ENCODE measurements at places on chromosomes 11 and 22. TPM values are rescaled to one million over a fixed set of nuclear protein-coding genes. Genes with fewer than 3 reads are reported as not detected.

C11orf86 gene
- not detected for total RNA-seq

CHEK2 gene
- total RNA-seq: 2.1 TPM

- no peaks in the 10 kb centered on the region for H3K4me1 ChIP-seq
- no peak overlapping the region for H3K4me3 ChIP-seq
- no peak overlapping the region for H3K27ac ChIP-seq
Observed at GRCh38 chr11:2590965-2591754, 108.6 kb downstream of the KCNQ1OT1 start.

- H3K27ac ChIP-seq: no peak overlapping the region
- peaks cover 9% of the 10 kb centered on the region for H3K4me1 ChIP-seq
- DNase-seq: no peak
Observed at GRCh38 chr11:66559866-66560676, 8.3 kb downstream of the CTSF start.

P2RX3 gene
- not detected for total RNA-seq

DNA sequence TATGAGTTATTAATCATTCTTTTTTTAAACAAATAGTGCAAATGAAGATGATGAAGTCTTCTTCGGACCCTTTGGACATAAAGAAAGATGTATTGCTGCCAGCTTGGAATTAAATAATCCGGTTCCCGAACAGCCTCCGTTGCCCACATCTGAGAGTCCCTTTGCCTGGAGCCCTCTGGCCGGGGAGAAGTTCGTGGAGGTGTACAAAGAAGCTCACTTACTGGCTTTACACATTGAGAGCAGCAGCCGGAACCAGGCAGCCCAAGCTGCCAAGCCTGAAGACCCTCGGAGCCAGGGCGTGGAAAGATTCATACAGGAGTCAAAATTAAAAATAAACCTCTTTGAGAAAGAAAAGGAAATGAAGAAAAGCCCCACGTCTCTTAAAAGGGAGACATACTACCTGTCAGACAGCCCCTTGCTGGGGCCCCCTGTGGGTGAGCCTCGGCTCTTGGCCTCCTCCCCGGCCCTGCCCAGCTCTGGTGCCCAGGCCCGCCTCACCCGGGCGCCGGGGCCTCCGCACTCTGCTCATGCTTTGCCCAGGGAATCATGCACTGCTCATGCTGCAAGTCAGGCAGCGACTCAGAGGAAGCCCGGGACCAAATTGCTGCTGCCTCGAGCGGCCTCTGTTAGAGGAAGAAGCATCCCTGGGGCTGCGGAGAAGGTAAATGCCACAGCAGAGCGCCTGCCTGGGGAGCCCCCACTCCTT, 11.8 kb downstream of the GTSE1 start:
- H3K27ac ChIP-seq: no peak overlapping the region
- no peaks in the 10 kb centered on the region for H3K36me3 ChIP-seq
- no peaks in the 10 kb centered on the region for H3K27me3 ChIP-seq
- no peaks in the 10 kb centered on the region for H3K4me1 ChIP-seq

- H3K4me1 ChIP-seq: no peaks in the 10 kb centered on the region
- no peak overlapping the region for H3K27ac ChIP-seq
- no peak for DNase-seq
- no peak overlapping the region for H3K4me3 ChIP-seq
- no peaks in the 10 kb centered on the region for H3K27me3 ChIP-seq
- no peaks in the 10 kb centered on the region for H3K36me3 ChIP-seq
Observed at GRCh38 chr22:32854351-32854804, 52.9 kb downstream of the TIMP3 start.

DNA sequence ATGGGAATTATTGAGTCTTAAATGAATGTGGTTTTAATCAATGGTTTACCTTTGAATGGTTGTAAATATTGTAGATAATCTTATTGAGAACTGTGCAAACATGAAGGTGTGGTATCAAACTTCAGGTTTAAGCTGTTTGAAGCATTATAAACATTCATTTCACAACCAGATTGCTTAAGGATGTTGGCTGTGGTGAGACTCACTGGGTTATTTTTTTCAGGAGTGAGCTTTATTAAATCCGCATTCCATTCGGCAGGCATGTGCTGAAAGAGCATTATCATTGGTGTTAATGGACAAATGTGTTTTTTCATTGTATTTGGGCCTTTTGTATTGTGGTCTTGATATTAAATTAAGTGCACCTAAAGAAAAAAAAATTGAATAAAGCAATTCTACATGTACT, 9.7 kb downstream of the MMP3 start:
- H3K27me3 ChIP-seq: no peaks in the 10 kb centered on the region
- no peak for DNase-seq
- no peaks in the 10 kb centered on the region for H3K4me1 ChIP-seq
- H3K36me3 ChIP-seq: no peaks in the 10 kb centered on the region

MOV10L1 gene
- total RNA-seq: not detected

- no peaks in the 10 kb centered on the region for H3K27me3 ChIP-seq
- DNase-seq: no peak
- H3K4me1 ChIP-seq: no peaks in the 10 kb centered on the region
- no peaks in the 10 kb centered on the region for H3K36me3 ChIP-seq
- H3K27ac ChIP-seq: no peak overlapping the region
Observed at GRCh38 chr11:58316142-58316541, 42.7 kb downstream of the OR5B17 start.

DNA sequence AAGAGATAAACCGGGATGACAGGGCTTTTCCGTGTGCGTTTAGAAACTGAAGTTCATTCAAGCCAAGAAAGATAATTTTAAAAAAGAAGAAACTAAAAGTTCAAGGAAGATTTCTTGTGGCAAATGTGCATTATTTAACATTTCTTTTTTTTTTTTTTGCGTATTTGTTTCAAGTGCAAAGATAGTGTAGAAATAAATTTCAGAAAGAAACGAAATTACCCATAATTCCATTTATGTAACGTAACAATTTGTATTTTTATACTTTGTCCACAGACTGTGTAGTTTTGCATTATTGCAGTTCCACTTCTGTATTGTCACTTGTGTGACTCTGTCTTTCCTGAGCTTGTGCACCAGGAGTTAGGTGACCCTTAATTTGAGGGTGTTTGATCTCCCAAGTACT, 24.0 kb downstream of the SNAP29 start:
- no peak overlapping the region for H3K27ac ChIP-seq
- H3K4me1 ChIP-seq: peaks cover 8% of the 10 kb centered on the region
- no peaks in the 10 kb centered on the region for H3K27me3 ChIP-seq
- no peak overlapping the region for H3K4me3 ChIP-seq

DNA sequence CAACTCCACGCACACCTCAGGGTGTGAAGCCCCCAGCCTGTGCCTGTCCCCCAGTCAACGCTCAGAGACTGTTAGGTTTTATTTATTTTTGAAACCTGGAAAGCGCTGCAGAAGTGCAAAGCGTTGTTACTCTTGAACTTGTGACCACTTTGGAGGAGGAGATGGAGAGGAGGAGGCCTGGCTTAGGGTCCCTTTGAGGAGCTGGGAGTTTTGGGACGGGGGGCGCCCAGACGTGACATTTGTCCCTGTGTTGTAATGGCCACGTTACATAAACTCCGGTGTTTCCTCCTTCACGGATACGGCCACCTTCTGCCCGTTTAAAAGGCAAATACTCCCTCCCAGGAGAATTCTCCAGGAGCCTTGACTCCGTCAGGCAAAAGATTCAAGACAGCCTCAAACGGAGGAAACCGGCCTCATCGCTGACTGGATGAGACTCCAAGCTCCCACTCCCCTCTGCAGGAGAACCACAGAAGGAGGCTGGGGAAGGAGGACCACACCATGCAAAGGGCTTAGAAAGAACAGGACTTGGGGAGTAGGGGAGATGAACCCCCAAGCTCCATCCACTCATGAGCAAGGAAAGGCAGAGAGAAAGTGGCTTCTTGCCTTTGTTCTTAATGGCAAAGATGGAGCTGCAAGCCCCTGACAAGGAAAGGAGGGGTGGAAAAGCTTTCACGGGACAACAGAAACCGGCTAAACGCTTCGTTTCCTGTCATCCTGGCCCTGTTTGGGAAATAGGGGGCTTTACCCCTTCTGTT, 630 bp downstream of the PIK3IP1 start:
- DNase-seq: no peak
- H3K27ac ChIP-seq: peak overlapping the region; percentile 80
- H3K4me3 ChIP-seq: peak overlapping the region; percentile 45
- H3K36me3 ChIP-seq: no peaks in the 10 kb centered on the region
- peaks cover 33% of the 10 kb centered on the region for H3K4me1 ChIP-seq

GRCh38 chr11:125398994-125399640, 96.9 kb downstream of the FEZ1 start:
- H3K4me1 ChIP-seq: no peaks in the 10 kb centered on the region
- no peak for DNase-seq
- H3K4me3 ChIP-seq: no peak overlapping the region
- H3K27ac ChIP-seq: no peak overlapping the region
- H3K36me3 ChIP-seq: no peaks in the 10 kb centered on the region

GRCh38 chr22:38481871-38482332, 14.0 kb downstream of the KDELR3 start:
- peak; percentile 12 for DNase-seq
- H3K27ac ChIP-seq: no peak overlapping the region
- no peaks in the 10 kb centered on the region for H3K4me1 ChIP-seq
- no peak overlapping the region for H3K4me3 ChIP-seq
- no peaks in the 10 kb centered on the region for H3K27me3 ChIP-seq

DNA sequence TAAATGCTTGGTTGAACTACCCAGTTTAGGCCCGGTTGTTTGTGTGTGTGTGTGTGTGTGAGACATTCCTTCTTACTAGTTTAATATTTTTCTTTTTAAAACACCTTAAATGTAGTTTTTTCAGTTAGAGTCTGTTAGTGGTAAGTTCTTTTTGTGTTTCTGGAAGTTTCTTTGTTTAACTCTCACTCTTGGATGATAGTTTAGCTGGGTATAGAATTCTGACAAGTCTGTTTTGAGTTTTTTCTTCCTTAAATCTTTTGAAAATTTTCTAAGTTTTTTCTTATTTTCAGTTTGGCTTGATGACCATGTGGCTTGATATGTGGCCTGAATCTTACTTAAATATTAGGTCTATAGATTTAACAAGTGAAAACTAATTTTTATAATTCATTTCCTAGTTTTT, 60.1 kb downstream of the PDE3B start:
- H3K27ac ChIP-seq: no peak overlapping the region
- H3K4me3 ChIP-seq: no peak overlapping the region
- no peaks in the 10 kb centered on the region for H3K27me3 ChIP-seq
- H3K4me1 ChIP-seq: peaks cover 6% of the 10 kb centered on the region

DNA sequence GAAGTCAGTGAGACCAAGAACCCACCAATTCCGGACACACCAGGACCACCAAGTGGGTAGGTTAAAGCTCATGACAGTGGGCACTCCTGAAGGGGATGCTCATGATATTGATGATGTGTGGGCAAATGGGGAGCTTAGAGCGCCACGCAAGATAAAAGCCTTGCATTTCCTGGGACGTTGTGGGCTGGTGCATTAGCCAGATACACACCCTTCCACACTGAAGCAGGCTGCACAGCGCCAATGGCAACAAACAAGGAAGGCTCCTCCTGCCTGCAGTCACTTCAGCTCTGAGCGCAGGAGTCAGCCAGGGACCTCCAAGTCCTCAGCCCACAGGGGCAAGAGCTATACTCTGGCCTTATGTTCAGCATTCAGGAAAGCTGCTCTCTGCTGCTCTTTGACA, 20.6 kb downstream of the TMEM218 start:
- no peak for DNase-seq
- no peak overlapping the region for H3K4me3 ChIP-seq
- H3K27me3 ChIP-seq: no peaks in the 10 kb centered on the region

- peaks cover 24% of the 10 kb centered on the region for H3K4me1 ChIP-seq
- no peaks in the 10 kb centered on the region for H3K27me3 ChIP-seq
- no peak for DNase-seq
- no peak overlapping the region for H3K4me3 ChIP-seq
- H3K36me3 ChIP-seq: no peaks in the 10 kb centered on the region
- peak overlapping the region; percentile 40 for H3K27ac ChIP-seq
Observed at GRCh38 chr11:104522123-104522522, 358.2 kb upstream of the PDGFD start.

GRCh38 chr22:41642331-41643110, 21.4 kb downstream of the XRCC6 start:
- no peak for DNase-seq
- H3K27me3 ChIP-seq: no peaks in the 10 kb centered on the region
- no peak overlapping the region for H3K27ac ChIP-seq
- no peaks in the 10 kb centered on the region for H3K4me1 ChIP-seq

GRCh38 chr11:73590991-73591390, 6.9 kb downstream of the FAM168A start:
- H3K36me3 ChIP-seq: no peaks in the 10 kb centered on the region
- DNase-seq: no peak
- H3K4me3 ChIP-seq: no peak overlapping the region
- H3K27me3 ChIP-seq: no peaks in the 10 kb centered on the region

DNA sequence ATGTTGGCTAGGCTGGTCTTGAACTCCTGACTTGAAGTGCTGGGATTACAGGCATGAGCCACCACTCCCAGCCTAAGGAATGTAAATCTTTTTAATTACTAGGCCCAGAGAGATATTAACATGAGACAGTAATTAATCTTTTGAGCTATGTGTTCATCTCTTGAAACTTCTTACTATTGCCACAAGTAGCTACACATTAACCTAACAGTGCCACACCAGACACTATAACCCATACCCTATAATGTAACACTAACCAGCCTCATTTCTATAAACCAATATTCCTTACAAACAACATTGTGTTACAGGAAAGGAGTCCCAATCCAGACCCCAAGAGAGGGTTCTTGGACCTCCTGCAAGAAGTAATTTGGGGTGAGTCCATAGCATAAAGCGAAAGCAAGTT, 8.0 kb upstream of the COX8A start:
- no peaks in the 10 kb centered on the region for H3K36me3 ChIP-seq
- DNase-seq: no peak
- no peaks in the 10 kb centered on the region for H3K4me1 ChIP-seq

GRCh38 chr11:26021017-26021416, 310.9 kb upstream of the ANO3 start:
- H3K4me1 ChIP-seq: peaks cover 34% of the 10 kb centered on the region
- no peaks in the 10 kb centered on the region for H3K27me3 ChIP-seq
- H3K36me3 ChIP-seq: no peaks in the 10 kb centered on the region
- no peak overlapping the region for H3K27ac ChIP-seq
- DNase-seq: no peak

NUDT8 gene
- 11.5 TPM for total RNA-seq

- peak overlapping the region; percentile 18 for H3K27ac ChIP-seq
- H3K4me1 ChIP-seq: peaks cover 98% of the 10 kb centered on the region
- H3K4me3 ChIP-seq: no peak overlapping the region
- no peaks in the 10 kb centered on the region for H3K36me3 ChIP-seq
Observed at GRCh38 chr11:114092478-114092877, 33.0 kb downstream of the ZBTB16 start.

LRRN4CL gene
- 4.6 TPM for total RNA-seq

OR52H1 gene
- total RNA-seq: 5.9 TPM

All from body of pancreas (tissue), 4 donors.